ENCODE measurements at places on chromosomes 16 and 17. TPM values are rescaled to one million over a fixed set of nuclear protein-coding genes. Genes with fewer than 3 reads are reported as not detected.

DNA sequence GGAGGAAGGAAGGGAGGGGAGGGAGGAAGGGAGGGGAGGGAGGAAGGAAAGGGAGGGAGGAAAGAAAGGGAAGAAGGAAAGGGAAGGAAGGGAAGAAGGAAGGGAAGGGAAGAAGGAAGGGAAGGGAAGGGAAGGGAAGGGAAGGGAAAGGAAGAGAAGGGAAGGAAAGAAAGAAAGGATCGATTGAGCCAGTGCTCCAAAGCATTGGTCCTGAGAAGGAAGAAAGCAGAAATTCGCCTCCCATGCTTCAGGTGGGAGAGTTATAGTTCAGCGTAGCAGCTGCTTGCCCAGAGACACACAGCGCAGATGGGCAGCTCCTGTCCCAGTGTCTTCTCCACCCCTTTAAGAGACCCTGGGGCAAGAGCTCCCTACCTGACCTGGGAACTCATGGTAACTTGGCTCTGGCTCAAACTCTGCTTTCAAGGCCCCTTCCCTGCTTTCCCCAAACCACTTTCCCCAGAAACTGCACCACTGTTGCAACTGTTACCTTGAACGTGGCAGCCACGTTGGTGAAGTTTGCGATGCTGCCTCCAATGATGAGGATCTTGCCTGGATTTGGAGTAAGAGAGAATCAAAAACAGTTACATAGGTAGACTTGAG is 14.4 kb downstream of the ACLY start:
- DNase-seq = no peak

DNA sequence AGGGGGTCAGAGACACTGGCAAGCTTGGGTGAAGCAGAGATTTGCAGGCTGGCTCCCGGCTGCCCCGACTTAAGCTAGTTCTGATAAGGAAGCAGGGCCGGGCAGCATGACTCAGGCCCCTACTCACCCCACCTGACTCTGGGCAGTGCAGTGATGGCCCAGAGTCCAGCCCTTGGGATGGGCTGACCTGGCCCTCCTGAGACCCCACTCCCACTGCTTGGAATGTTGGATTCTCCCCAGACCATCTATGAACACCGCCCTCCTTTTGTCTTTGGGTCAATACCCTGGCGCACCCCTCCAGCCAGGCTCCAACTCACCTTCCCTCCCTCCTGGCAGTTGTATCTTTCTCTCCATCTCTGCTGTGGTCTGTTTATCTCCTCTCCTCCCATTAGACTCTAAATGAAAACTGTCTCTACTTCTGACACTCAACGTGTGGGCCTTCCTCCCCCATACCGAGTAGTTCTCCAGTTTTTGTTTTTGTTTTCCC is 21.0 kb downstream of the LGALS3BP start:
- no peak for DNase-seq

DNA sequence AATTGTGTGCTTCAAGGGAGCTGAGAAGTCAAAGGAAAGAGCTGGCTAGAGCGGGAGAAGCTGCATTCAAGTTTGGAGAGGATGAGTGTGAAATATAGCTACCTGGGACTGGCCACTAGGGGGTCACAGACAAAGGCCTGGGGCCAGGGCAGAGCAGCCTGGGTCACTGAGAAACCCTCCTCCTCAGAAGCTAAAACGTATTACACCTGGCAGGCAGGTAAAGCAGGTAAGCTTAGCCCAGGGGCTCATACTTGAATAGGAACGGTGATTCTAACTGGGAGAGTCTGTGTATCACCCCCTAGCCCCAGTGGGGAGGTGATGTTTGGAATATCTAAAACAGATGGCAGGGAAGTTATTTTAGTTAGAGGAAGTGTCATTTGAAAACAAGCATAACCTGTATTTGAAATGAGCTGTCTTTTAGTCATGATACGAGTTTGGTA is 6.8 kb downstream of the KRT37 start:
- no peak for DNase-seq

DNA sequence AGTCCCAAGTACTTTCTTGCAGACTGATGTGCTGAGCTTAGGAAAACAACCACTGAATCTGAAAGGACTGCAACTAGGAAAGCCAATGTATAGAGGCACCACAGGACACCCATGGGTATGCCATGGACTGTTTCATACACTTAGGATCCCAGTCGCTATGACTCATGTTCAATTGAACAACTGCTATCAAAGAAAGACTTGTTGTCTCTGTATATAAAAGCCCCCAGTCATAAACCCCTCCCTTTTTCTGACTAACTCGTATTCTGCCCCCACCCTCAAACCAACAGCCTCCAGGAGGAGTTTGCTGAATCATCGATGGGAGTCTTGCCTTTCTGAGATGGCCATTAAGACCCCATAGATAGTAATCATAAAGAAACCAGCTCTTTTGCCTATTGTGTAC is 205.4 kb downstream of the ANKFN1 start:
- no peak for DNase-seq

DNA sequence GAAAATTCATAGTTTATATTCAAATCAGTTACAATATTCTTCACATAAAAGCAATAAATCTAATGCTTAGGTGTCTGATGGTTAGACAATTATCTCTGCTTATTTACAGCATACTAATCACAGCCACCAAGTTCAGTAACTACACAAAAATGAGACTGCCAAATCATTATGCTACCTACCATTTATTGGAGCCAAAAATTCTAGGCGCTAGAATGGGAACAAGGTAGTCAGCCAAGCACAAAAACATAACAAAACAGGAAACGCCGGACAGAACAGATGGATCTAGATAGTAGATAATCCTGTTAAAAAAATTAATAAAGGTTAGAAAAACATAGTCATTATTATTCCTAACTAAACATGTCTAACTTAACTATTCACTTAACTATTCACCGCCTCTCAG is 3.6 kb downstream of the ARL6IP1 start:
- DNase-seq = no peak

DNA sequence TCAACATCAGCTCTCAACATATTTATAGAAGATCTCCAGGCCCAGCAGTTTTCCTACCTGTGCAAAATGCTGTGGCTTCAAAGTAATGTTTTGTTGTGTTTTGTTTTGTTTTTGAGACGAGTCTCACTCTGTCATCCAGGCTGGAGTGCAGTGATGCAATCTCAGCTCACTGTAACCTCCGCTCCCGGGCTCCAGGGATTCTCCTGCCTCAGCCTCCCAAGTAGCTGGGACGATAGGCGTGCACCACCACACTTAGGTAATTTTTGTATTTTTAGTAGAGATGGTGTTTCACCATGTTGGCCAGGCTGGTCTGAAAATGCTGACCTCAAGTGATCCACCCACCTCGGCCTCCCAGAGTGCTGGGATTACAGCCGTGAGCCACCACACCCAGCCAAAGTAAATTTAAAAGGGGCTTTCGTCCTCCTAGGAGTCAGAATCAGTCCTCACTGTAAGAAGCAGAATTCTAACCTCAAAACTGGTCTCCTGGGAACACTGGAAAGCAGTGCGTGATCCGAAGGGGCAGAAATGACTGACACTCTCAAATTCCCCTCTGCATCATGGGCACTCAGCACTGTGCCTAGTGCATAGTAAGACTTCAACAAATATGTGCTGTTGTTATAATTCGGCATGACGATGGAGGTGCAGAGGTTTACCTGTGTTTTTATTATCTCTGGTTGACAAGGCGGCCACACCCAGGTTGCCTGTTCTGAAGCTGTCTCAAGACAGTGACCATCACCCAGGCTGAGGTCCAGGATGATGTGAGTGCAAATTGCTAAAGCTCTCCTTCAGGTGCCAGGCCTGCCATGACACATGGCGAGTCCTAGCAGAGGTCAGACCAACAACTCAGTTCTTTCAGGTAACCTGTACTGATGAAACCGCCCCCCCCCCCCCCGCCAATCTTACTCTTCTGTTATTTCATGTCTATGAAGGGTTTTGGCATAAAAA is 59.8 kb downstream of the ADCY9 start:
- no peak for DNase-seq

DNA sequence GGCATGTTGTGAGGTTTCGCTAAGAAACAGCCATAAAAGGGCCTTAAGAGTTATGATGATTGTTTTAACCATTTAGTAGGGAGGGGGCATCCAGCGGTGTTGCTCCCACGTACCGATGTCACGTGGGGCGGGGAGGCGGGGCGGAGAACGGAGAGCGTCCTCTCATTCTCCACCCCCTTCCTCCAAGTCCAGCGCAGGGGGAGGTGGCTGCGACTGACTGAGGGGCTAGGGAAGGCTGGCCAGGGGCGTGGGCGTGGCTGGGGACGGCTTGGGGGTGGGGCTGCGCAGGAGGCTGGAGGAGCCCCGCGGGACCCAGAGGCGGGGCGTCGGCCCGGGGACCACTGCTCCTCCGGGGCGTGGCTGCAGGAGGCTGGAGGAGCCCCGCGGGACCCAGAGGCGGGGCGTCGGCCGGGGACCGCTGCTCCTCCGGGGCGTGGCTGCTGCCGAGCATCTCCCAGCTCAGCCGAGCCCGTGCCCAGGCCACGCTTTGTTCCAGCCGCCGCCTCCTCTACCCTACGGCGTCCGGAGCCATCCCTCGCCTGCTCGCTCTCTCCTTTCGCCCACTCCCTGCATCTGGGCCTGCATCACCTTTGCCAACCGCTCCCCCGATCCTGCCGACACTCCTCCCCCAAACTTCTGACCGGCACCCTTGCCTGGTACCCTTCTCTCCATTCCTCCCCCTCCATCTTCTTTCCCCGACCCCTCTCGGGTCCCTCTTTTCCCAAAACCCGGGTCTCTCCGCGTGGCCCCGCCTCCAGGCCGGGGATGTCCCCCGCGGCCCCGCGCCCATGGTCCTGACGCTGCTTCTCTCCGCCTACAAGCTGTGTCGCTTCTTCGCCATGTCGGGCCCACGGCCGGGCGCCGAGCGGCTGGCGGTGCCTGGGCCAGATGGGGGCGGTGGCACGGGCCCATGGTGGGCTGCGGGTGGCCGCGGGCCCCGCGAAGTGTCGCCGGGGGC is at the start of gene SARM1:
Gene SARM1 (plus strand): TSS at position 450 of the 958 bp plus-strand sequence. CDS start 339 bp downstream, at position 789.
- peak; percentile 92 for DNase-seq

GRCh38 chr17:17938388-17939107 is 33.7 kb downstream of the TOM1L2 start:
- no peak for DNase-seq

- DNase-seq = no peak
These were observed 48.9 kb upstream of the ASIC2 start for GRCh38 chr17:33342025-33342424.

DNA sequence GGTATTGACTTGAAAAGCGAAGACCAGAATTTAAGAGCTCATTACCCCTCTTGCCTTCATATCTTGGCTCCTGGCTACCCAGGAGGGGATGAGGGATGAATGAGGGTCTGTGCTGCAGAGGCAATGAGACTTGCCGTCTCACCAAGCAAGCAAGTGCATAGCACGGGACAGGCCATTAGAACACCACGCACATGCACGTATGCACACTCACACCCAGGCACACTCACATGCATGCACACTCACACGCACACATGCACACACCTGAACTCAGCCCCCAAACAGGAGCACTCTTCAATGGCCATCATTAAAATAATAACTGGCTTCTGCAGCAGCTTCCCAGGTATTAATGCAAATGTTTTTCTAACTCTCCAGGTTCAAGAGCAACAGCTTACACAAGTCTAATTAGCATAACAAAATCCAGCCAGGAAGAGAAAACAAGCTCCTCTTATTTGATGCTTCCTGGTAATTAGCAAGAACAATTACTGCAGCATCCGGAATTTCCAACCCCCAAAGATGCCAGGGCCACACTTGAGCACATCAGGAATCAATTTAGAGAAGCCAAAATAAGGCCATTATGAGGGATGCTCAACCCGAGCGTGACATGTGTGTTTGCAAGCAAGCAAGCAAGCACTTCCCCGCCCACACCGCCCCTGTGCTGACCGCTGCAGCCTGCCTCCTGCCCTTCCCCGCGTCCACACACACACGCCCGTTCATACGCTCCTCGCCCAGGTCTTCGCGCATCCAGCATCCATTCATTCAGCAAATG is 171.6 kb upstream of the TNRC6C start:
- no peak for DNase-seq

DNA sequence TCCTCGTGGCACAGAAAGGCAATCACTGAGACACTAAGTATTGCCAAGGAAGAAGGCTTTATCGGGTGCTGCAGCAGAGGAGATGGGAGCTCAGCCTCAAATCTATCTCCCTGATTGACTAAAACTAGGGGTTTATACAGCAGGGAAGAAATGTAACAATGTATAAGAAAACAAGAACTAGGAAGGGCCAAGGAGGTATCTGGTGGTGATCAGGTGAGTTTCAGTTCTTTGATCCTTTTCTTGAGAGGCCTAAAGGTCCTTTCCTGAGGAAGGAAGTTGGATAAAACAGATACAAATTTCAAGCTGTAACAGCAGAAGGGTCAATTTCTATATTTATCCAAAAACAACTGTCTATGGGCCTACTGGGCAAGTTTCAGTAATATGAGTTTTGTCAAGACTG is 212.4 kb downstream of the COPRS start:
- no peak for DNase-seq

- DNase-seq = no peak
These were observed 90.7 kb downstream of the WWP2 start for GRCh38 chr16:69852815-69853214.

DNA sequence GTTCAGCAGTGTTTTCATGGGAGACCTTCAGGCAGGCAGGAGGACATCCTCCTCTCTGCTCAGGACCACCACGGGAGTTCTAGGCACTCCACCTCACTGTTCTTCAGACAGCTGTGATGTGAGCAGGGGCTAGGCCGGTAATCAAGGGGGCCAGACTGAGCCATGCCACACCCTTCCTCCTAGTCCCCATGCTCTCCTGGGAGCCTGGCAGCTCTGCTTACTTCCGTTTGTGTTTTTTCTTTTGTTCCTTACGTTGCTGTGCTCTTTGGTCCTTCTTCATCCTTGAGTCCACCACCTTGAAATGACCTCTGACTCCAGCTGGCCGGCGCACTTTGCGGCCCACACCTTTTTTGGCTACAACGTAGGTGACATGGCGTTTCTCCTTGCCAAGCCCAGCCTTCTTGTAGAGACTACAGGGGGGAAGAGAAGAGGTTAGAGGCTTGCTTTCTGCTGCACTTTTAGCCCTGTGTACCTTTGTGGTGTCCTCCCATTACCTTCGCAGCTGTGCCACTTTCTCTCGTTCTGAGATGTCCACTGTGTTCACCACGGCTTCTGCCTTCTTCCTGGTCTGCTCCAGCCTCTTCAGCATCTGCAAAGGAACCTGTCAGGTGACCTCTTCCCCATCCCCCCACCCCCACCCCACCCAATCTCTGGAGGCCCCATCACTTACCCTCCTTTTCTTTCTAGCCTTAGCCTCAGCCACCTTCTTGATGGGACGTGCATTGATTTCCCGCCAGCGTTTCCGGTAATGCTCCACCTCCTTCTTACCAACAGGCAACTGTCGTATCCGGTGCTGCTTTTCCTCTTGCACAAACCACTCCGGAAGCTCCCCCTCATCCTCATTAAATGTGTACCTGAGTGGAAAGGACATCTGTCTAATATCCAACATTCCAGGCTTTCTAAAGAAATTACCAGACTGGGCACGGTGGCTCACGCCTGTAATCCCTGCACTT is 7.4 kb upstream of the PSMC5 start:
- no peak for DNase-seq

The TBC1D3K gene
- not detected for polyA plus RNA-seq

The FOXN1 gene
- 0.57 TPM for polyA plus RNA-seq

All from renal pelvis (tissue), 12 donors.